Iris pigment epithelial cell (primary cell): ENCODE measurements at places on chromosomes 13 and 19.

DNA sequence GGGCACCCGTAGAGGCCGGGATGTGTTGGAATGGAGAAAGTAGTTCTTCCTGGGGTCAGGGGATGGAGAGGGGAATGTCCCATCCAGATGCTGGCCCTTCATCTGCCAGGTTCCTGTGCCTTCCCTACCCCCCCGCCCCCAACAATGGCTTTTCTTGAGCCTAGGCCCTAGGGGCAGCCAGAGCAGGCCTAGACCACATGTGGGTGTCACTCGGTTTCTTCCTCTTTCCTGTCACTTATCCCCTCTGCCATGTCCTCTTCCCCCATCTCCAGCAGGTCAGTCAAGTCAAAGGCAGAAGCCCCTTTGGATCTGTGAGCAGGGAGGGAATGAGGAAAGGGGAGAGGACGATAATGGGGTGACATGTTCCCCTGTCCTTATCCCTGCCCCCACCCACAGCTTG lies 36.4 kb downstream of the LYL1 start:
- DNase-seq: no peak

DNA sequence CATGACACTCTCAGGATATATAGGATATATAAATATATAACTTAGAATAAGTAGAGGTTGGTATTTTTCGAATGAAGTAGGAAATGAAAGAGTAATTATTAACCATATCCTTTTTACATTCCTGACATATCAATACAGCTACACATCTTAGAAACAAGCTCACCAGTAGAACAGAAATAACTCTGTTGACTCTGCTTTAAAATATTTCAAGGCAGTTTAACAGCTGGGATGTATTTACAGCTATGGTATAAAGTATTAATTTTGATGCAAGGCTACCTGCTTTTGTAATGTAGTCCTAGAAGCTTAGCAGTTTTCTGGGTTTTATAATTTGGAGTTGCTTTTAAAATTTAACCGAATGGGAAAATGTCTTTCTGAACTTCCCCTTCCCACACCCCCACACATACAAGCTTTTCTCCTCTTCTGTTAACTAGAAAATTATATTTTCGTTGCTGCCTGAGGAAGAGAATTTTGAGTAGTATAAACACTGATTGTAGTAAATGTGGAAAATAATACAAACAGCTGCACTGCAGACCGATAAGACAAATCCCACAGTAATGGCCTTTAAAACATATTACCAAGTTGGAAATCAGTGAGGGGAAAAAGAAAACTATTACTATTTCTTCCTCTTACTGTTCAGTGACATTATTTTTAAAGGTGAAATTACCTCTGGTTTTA lies 147.7 kb downstream of the GGACT start:
- peak; percentile 79 for DNase-seq

- DNase-seq: no peak
Measured at GRCh38 chr13:71021825-71022422, 845.1 kb downstream of the DACH1 start.

- DNase-seq: peak; percentile 51
Measured at GRCh38 chr13:26563713-26564112, 6.2 kb downstream of the WASF3 start.

- DNase-seq: no peak
Measured at GRCh38 chr19:1396768-1397679, 4.3 kb downstream of the GAMT start.

- DNase-seq: no peak
Measured at GRCh38 chr19:29680447-29680846, 15.2 kb downstream of the PLEKHF1 start.

GRCh38 chr19:37933937-37934358 lies 26.9 kb downstream of the SIPA1L3 start:
- DNase-seq: peak; percentile 23

- peak; percentile 54 for DNase-seq
Measured at GRCh38 chr13:107438251-107438650, 777.1 kb downstream of the LIG4 start.

- DNase-seq: no peak
Measured at GRCh38 chr13:75657111-75657510, 21.0 kb downstream of the LMO7 start.

- DNase-seq: peak; percentile 15
Measured at GRCh38 chr19:17170538-17171297, 44.4 kb upstream of the USE1 start.

DNA sequence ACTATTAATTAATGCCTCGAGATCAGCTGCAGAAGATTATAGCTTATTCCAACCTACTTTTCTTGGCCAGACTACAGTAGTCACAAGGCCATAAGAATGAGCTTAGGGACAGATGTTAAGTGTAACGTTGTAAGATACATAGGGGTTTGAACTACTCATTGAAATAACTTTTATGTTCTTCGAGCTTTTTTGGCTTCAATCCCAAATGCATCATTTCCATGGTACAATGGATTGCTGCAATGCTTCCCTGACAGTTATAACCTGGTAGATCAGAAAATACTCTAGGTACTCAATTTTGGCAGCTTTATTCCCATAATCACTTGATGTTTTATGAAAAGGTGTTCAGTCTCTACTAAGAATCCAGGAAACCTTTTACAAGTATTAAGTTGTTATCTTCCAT lies 2216.7 kb upstream of the PCDH20 start:
- DNase-seq: peak; percentile 1

- no peak for DNase-seq
Measured at GRCh38 chr13:35599384-35599783, 122.9 kb upstream of the MAB21L1 start.

DNA sequence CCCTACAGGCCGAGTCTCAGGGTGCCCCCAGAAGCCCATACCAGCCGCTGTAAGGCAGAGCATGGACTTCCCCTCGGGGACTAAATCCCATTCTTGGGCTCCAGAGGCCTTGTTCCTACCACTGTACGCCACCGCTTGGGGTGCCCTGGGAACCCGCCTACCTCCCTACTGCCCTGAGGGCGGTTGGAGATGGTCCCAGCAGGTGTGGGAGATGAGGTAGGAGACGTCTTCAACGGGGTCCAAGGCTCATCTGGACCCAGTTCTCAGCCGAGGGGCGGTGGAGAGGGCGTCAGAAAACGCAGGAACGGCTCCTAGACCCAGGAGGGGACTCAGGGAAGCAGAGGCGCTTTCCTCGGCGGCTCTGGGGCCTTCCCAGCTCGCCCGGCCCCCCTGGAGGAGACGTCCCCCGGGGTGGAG lies 833 bp upstream of the ZIK1 start:
- DNase-seq: no peak

DNA sequence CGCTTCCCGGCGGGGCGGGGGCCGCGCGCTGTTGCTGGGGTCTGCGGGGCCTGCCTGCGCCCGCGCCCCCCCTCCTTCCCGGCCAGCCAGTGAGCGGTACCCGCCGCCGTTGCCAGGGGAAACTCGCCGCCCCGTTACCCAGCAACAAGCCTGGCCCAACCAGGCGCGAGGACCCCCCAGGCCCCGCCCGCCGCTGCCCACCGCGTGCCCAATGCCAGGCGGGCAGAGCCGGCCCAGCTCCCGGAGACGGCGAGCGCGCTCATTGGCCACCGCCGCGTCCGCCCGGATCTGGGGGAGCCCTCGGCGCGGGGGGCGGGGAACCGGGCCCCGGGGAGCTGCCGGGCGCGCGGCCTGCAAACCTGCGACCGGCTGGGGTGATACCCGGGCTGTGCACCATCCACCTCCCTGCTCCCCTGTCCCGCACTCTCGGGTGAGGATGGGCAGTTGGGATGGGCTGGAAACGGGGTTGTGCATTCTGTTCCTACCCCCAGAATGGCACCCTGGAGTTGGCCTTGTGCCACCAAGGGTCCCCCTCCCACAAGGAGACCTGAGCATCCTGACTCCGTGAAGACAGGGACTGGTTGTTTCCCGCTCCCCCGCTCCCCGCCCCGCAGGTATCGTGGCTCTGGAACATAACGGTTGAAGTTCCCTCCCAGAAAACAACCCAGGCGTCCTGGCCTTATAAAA lies 8.8 kb upstream of the BBC3 start:
- DNase-seq: peak; percentile 51

- no peak for DNase-seq
Measured at GRCh38 chr19:7856109-7856591, 18.0 kb downstream of the PRR36 start.

- no peak for DNase-seq
Measured at GRCh38 chr19:54333586-54334298, 5.2 kb downstream of the LILRA4 start.

DNA sequence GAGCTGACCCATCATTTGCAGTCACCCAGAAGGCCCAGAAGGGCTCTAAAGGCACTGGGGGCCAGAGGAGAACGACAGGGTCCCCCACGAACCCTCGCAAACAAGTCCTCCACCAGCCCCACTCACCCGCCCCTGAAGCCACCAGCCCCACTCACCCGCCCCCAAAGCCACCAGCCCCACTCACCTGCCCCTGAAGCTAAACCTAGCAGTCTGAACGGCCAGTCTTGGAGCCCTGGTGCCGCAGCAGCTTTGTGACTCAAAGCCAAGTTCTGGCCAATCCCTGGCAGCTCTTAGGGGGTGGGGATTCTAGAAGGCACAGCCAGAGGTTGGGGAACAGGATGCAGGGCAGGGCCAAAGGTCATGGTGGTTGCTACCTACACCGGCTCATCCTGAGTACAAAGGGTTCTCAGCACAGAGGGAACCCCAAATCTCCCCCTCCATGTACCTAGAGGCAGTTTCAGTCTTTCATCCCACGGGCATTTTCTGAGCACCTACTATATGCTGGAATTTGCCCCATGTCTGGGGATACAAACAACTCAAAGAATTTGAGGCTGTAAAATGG lies at the start of gene IQCN:
TSS of gene IQCN (minus strand) at position 234 of the 562 bp plus-strand sequence. CDS start 4,974 bp downstream, outside the sequence.
- peak; percentile 22 for DNase-seq

GRCh38 chr19:41413947-41414346 lies 13.2 kb downstream of the B3GNT8 start:
- DNase-seq: no peak

DNA sequence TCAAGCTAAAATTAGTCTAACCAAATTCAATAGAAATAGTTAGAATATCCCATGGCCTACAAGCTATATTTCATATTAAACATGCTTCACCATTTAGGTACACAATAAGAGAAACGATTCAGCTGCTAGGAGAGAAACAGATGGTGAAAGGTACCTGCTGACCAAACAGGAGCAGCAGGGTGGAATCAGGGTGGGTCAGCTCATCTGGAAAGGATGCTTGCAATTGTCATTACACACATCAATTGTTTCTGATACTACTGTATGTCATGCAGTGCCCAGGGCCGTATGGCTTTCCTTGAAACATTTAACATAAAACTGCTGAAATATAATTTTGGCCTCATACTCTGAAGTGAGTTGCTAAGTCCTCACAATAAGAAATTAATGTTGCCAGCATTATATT lies 776.0 kb downstream of the DACH1 start:
- DNase-seq: no peak

DNA sequence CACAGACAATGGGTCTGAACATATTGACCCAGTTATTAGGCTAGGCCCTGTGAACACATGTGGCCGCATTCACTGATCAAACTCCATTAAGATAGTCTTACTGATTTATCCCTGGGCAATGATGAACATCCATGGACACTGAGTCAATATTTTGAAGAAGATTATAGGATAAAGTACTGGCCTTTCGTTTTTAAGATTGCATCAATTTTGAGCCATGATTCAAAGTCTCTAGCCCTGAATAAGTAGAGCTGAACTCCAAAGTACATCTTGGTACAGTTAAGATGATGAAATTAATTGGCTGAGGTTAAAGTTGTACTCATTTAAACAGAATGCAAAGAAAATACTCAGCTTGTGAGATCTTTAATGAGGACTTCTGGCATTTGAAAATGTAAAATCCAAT lies 1581.9 kb downstream of the EFNB2 start:
- peak; percentile 88 for DNase-seq

DNA sequence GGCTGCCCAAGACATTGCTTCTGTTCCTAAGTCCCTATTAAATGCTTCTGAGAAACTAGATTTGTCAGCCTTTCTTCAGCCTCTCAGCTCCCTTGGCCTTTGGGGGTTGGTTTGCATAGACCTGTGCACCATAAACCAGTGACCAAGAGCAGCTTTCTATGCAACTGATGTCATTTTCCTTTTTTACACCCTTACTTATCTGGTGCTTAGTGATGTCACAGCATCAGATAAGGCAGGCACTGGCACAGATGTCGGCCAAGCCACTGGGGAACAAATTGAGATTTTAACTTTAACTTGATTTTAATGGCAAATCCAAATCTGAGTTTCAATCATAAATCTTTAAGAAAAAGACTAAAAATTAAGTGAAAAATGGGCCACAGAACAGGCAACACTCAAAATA lies 59.8 kb downstream of the RUBCNL start:
- no peak for DNase-seq

GRCh38 chr13:30323524-30323923 lies 16.2 kb upstream of the KATNAL1 start:
- DNase-seq: no peak

GRCh38 chr13:58869566-58869965 lies 1238.0 kb downstream of the PCDH17 start:
- DNase-seq: no peak

- peak; percentile 17 for DNase-seq
Measured at GRCh38 chr13:100543872-100544602, 44.6 kb downstream of the GGACT start.

DNA sequence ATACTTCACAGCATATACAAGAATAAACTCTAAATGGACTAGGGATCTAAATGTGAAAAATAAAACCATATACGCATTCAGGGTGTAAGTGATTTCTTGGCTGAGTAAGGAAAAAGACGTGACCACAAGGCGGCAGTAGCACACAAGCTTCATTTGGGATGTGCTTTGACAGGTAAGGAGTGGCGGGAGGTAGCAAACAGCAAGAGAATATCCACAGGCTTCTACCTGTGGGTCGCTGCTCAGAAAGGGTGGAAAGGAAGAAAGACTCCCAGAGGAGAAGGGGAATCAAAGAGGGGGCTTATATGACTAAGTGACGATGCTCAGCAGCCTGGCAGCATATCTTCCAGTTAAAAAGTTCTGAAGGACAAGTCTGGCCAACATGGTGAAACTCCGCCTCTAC lies 2.5 kb upstream of the ZNF121 start:
- peak; percentile 71 for DNase-seq

- DNase-seq: no peak
Measured at GRCh38 chr19:32824191-32824751, 45.3 kb downstream of the SLC7A9 start.

- DNase-seq: no peak
Measured at GRCh38 chr19:8577247-8577646, at the start of gene MYO1F. TSS of gene MYO1F (minus strand) at chr19:8577442. CDS start at chr19:8577309, 133 bp downstream.

GRCh38 chr13:50030315-50030714 lies 15.1 kb downstream of the KCNRG start:
- DNase-seq: no peak

DNA sequence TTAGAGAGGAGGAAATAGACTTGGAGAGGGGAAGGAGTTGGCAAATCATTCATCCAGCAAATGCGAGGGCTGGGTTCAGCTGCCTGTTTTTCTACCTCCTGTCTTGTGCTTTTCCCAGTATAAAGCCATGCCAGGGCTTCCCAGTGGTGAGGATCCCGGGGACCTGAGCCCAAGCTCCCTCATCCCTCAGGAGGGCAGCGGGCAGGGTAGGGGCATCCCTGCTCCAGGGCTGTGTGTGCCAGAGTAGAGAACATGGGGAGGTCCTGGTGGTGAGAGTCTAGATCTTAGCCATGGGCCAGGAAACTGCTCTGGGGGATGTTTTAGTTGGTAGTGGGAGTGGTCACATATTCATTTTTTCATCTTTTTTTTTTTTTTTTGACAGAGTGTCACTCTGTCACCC lies 43.6 kb downstream of the GPR12 start:
- DNase-seq: no peak

- DNase-seq: peak; percentile 100
Measured at GRCh38 chr19:54207983-54208783, 7.5 kb downstream of the RPS9 start.
